ENCODE measurements at places on chromosomes 4 and X. TPM values are rescaled to one million over a fixed set of nuclear protein-coding genes. Genes with fewer than 3 reads are reported as not detected.

DNA sequence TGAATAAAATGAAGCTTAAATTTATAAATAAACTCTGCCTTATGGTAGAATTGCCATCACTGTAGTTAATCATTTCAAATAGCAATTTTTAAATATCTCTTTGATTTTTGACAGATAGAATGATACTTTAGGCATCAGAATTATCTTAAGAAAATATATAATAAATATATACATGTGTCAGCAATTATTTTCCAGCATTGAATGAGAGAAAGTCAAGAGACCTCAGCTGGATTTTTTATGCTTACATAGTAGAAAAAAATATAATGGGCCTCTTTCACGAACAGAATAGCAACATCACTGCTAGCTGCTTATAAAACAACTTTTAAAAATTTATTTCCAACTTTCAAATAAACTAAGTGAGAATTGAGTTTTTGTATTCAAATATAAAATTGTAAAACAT is 424.0 kb upstream of the MAGEB16 start:
- no peak for DNase-seq

DNA sequence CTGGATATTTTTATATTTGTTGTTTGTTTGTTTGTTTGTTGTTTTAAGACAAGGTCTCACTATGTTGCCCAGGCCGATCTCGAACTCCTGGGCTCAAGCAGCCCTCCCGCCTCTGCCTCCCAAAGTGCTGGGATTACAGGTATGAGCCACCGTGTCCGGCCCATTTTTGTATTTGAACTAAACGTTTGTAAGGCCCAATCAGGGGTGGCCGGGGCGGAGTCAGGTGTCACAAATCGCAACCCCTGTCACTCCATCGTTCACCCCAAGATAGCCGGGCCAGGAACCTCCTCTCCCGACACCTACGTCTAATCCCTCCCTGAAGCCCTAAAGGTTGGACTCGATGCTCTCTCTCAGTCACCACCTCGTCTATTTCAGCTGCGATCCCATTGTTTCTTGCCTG is 722 bp upstream of the EFHC2 start:
- DNase-seq = no peak

- DNase-seq = no peak
Observed at GRCh38 chr4:110055158-110055768, 142.6 kb downstream of the EGF start.

DNA sequence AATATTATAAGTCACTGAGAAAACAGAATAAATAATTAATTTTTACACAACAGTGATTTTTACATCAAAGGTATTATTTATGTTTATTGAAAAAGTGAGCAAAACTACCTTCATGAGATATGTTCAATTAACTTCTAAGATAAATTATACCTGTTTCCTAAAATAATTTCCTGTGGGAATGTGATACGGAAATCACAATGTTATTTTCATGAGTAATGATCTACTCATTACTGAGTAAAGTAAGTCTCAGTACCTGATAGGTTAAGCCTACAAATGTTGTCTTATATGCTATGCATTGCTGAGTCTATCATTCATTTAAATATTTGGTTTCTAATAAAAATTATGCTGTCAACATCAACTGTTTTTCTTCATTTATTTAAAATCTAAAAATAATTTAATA is 324.0 kb downstream of the STPG2 start:
- DNase-seq = no peak

DNA sequence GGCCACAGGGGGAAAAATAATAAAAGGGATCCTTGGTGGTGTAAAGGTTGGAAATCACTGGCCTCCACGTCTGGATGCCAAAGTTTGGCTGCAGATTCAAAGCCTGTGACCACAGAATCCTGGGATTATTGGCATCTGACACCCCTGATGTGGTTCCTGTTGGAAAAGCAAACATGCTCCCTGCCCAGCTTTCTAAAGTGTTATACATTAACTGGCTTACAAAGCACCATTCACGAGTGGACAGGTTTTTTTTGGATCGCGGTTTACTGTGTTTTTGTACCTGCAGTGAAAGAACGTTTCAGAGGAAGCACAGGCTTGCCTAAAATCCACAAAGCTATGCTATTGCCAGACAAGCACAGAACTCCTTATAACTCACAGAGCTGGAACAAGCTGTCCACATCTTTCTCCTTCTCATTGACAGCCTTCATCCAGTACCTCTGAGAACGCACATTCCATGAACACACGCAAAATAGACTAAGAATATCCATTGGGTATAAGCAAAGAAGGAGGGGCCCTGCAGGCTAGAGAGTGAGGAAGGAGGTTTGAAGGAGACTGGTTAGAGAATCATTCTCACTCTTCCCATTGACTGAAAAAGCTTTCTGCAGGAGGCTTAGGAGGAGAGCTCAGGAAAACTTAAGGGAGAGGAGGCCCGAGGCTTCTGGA is 14.5 kb upstream of the CAPN6 start:
- no peak for DNase-seq

DNA sequence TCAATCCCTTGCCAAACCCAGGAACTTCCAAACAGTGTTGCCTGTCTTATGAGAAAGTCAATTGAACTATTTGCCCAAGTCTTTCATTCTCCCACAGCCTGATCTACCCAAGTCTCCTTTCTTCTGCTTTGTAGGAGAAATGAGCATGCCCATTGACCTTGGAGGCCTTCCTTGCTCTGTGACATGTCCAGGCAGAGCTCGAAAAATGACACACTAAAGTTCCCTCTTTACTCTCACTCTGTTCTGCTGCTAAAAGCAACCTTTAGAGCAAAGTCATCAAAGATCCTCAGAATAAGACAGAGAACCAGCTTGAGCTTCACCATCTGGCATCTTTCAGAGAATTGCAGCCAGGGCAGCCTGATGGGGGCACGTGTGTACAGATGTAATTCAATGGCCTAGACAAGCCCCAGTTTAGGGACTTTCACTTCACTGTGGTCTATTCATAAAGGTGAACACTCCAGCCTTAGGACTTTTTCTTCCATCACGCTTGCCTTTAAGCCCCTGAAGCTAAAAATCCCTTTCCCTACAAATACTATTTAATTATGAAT is 136.4 kb downstream of the AMELX start:
- no peak for DNase-seq

GRCh38 chr4:22045051-22045630 is 96.6 kb upstream of the KCNIP4 start:
- no peak for DNase-seq

- DNase-seq = no peak
Observed at GRCh38 chrX:149185087-149185486, 320.0 kb downstream of the IDS start.

- no peak for DNase-seq
Observed at GRCh38 chrX:69236641-69237040, 71.4 kb upstream of the PJA1 start.

- peak; percentile 73 for DNase-seq
Observed at GRCh38 chr4:139530833-139531427, 25.1 kb downstream of the SETD7 start.

DNA sequence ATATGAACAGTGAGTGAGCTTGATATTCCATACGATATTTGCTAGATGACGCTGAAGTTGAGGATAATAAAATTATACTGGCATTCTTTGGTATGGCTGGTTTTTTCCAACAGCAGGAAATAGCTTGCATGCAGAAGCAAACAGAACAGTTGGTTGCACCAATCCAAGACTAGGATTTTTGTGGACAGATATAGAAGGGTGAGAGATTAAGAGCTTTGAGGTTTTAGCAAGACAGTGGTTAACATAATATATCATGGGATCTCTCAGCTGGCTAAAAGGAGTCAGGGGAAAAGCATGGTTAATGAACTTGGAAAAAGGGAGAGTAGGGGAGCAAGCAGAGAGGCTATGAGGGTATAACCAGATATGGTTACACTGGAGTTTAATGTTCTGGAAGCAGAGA is 127.9 kb downstream of the DHX15 start:
- no peak for DNase-seq

GRCh38 chr4:8353912-8354453 is 84.4 kb downstream of the HTRA3 start:
- no peak for DNase-seq

GRCh38 chrX:14038375-14039085 is 8.8 kb upstream of the GEMIN8 start:
- no peak for DNase-seq

DNA sequence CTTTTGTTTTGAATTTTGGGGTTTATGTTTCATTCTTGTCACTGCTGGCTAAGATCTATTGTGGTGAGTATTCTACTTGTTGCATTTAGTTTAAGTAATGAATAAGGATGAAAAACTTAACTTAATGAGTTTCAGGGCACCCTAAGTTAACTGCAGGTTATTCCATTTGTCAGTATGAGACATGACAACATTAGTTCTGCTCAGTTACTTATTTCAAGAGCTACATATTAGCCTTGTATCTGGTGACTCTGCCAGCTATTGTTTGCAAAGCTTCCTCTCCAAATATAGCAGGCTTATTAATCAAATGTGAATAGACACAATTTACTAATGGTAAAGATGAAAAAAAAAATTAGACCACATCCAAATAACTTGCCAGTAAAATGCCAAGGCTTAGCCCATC is 567.1 kb downstream of the IL15 start:
- no peak for DNase-seq

GRCh38 chrX:43910012-43910411 is 27.8 kb upstream of the MAOB start:
- no peak for DNase-seq

DNA sequence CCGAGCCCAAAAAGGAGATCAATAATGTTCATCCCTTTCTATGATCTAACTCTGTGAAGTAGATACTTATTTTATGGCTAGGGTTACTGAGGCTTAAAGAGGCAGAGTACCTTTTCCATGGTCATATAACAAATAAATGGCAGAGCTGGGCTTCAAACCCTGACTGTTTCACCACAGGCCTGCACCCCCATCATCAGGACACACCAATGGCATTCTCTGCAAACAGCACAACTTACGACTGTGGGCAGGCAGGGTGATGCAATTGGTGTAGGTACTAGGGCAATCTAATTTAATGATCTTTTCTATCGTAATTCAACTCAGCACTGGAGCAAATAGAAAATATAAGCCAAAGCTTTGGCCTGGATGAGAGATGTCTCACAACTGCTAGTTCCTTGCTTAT is 118.8 kb upstream of the CBR4 start:
- no peak for DNase-seq

DNA sequence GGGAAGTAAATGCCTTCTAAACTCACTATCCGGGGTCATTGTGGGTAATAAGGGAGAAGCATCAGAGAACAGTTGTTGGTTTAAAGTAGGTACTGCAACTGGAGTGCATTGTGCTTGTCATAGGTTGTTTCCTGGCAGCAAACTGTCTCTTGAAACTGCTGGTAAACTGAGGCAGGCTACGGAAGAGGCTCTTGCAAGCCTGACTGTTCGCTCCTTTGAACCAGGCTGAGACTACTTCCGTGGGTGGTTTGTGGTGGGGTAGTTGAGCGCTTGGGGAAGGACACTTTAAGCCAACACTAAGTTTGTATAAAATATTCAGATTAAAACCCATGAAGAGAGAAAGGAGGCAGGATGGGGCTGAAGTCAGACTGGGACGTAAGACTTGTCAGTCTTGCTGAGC is 45.2 kb upstream of the WDR1 start:
- no peak for DNase-seq

- no peak for DNase-seq
Observed at GRCh38 chr4:42391981-42392380, 5.3 kb upstream of the SHISA3 start.

DNA sequence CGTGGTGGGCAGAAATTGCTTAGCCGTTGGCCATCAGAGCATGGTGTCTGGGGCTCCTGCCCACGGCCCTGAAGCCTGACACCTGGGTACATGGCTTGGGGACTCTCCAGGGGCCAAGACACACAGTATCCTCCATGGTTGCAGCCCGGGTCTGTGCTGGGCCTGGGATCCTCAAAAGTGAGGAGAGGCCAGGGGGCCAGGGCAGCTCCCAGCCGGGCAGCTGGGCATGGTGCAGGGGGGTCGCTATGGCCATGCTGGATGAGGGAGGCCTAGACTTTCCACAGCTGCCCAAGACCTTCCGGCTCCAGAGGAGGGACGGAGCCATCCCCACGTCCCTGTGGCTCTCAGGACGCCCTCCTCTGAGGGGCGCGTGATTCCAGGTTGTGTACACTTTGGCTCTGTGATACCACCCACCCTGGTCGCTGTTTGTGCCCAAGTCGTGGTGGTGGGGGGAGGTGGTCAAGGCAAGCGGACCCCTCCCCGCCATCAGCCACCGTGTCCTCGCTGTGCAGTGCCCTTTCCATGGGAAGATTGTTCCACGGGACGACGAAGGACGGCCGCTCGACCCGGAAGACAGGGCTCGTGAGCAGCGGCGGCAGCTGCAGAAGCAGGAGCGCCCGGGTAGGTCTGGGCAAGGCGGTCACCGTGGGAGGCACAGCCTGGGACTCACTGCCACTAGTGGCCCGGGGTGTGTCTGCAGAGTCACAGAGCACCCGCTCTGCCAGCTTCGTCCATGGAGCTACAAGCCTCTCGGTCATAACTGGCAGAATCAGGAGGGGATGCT is 25.7 kb downstream of the NKX1-1 start:
- DNase-seq = no peak

DNA sequence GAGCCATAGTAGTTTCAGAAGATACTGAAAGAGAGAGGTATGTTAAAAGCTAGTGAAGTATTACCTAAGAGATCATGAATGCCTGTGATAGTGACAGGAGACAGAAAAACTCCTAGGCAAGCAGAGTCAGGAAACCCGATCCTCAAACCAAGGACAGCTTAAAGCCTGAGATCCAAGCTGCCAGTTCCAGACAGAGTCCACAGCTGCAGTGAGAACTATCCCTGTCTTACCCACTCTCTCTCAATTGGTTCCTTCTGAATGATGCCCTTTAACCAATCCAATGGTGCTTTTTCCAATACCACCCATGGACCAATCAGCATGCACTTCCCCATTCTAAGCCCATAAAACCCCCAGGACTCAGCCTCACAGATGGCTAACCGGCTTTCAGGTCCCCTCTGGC is 90.4 kb upstream of the PCDH10 start:
- no peak for DNase-seq

MSX1 gene
- total RNA-seq = 42.3 TPM

ARHGAP4 gene
- 33.0 TPM for total RNA-seq

SHISA3 gene
- 6.9 TPM for total RNA-seq

MTMR1 gene
- 11.5 TPM for total RNA-seq

TCEAL7 gene
- 15.9 TPM for total RNA-seq

CCSER1 gene
- total RNA-seq = 4.4 TPM

LONRF3 gene
- 20.4 TPM for total RNA-seq

HERC5 gene
- 2.1 TPM for total RNA-seq

NPNT gene
- 48.6 TPM for total RNA-seq

GATA1 gene
- not detected for total RNA-seq

BCAP31 gene
- total RNA-seq = 106 TPM

NWD2 gene
- 0.30 TPM for total RNA-seq

SLC34A2 gene
- not detected for total RNA-seq

PFKFB1 gene
- total RNA-seq = 2.4 TPM

RPS6KA6 gene
- total RNA-seq = 4.3 TPM
